ENCODE measurements at places on chromosomes 1 and 21.

DNA sequence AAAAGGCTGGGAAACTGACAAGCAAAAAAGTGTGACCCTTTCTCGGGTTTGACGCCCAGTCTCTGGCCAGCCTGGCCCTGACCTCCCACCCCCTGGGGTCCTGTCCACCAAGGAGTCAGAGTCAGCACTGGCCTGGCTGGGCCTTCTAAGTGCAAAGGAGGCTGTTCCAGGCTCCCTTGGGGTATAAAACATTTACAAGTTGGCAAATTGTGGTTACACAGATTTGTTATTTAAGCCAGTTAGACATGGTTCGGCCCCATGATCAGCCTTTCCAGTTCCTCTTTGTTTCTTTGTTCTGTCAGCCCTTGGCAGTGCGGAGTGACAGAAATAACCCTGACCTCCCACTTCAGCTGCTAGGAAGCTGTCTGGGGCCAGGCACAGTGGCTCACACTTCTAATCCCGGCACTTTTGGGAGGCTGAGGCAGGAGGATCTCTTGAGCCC lies 161.6 kb upstream of the RAB4A start:
- no peak for DNase-seq

- DNase-seq: no peak
These were observed 60.7 kb upstream of the GCLM start for GRCh38 chr1:93969887-93970286.

GRCh38 chr1:6956488-6957159 lies 171.4 kb downstream of the CAMTA1 start:
- DNase-seq: no peak

DNA sequence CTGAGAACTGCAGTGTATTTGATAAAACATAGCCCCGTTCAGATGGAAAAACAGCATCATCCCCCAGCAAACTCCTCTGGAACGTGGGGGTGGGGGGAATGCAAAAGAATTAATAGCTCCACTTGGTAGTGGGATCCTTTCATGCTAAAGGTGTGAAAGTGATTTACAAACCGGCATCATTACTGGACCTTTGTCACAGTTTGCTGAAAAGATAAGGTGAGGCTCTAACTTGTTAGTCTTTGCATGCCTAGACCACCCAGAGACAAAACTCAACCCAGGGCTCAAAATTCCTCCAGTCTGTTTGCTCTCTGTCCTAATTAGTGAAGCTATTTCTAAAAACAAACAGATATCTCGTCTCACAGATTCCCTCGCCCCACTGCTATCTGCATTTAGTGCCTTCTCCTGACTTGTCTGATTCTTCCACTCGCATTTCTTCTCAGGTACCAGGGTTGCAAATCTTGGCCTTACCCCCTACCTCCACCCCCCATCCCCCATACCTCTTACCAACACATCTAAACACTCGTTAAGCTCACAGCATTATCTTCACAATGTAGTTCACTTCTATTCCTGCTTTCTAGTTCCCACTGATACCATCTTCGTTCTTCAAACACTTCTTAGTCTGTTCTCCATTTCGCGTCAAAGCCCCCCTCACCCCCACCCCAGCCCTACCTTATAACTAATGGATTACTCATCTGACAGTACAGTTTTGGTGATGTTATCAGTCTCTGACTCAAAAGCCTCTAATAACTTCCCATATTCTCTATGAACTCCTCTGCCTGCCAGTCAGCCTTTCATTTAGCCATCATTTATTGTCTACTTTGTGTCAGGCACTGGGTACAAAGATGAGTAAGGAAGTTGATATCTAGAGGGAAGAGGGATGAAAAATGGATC lies 11.8 kb downstream of the IER5 start:
- DNase-seq: no peak

DNA sequence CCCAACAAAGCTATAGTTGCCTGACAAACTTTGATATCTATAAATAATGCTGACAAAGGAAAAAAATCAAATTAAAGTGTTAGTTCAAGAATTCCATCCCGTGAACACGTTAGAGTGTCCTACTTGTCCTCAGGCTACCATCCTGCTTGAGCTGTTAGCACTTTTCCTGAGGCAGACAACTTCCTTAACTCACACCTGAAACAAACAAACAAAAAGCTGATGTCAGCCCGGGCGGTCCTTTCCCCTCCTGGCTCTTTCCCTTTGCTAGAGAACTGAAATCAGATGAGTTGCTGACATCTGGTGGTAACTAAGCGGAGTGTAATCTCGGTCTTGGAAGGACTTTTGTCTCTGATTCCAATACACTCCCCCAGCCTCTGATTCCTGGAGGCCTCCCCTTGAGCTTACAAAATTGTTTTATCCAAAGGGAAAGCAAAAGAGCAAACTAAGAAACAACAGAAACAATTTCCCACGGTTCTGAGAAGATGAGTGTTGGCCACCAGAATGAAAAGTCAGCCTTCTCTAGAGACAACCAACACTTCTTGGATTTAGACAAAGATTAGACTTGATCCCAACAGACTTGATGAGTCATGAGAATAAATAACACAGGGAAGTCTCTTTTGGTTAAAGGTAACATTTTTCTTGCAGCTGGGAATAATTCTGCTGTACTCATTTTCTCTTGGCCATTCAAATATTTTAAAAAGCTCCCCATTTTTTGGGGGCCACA lies 135.4 kb downstream of the PROX1 start:
- peak; percentile 9 for DNase-seq

DNA sequence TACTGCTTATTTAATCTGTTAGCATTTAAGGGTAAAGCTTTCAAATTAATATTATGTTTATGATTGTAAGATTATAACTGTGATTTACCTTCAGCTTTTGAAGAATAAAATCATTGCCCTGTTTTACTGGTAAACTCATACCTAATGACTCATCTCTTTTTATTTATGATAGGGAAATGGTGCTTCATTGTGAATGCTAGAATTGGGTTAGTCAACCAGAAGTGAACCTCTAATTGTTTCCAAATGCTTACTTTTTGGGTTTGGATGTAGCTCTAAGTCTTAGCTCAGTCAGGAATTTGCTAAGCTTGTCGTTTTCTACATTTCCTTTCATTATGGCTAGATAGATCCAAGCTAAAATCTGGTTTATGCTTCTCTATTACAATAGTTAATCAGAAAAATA lies 59.4 kb downstream of the SLC30A7 start:
- DNase-seq: no peak

GRCh38 chr21:44926331-44927101 lies 5.8 kb upstream of the ITGB2 start:
- DNase-seq: no peak

DNA sequence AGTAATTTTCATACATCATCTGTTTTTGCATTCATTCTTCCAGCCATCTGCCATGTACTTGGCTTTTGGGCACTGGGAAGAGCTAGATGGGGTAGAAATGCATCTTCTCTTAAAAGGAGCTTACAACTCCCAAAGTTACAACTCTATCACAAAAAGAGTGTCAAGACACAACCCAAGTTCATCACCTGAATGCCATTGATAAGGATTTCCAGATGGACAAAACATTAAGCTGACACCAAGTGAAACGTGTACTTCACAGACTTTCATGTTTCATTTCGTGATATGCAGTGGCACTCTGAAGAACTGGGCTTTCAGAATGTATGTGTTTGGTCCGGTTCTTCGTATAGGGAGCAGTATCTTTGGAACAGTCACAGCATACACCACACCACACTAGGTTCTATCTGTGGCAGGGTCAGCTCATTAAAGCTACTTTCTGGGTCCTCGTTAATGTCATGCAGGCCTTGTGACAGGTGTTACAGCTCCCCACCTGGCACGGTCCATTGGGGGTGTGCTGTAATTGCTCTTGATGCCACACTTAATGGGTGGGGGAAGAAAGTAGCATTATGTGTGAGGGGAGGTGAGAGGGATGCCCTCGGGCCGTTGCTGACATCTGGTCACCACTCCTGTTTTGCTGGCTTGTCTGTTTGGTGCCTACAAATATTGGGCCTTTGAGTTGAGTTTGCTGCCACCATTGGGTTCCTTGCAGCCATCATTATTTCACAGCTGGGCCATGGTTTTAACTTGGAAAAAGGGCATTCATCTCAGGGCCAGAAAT lies 164.9 kb downstream of the NFIA start:
- peak; percentile 57 for DNase-seq

DNA sequence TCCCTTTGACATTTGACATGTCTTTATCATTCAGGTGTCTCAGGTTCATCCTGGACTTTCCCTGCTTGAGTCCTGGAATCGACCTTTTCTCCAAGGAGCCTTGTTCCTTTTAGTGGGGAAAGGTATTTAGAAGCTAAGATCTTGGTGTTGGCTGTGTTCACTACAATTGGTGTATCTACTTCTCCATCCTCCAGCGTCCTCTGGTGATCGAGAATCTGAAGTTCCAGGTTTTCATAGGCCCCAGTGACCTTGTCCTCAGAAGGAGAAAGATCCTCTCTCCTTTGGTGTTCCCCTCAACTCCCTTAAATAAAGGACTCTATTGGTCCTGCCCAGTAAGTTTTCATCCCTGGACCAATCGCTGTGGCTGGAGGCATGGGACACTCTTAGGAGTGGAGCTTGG lies 22.1 kb downstream of the MROH7 start:
- no peak for DNase-seq

GRCh38 chr1:5571438-5571837 lies 420.8 kb downstream of the NPHP4 start:
- DNase-seq: no peak
